ENCODE measurements at places on chromosomes 12 and 14.

GRCh38 chr12:25592725-25593495 lies 39.8 kb upstream of the LMNTD1 start:
- no peak for DNase-seq

DNA sequence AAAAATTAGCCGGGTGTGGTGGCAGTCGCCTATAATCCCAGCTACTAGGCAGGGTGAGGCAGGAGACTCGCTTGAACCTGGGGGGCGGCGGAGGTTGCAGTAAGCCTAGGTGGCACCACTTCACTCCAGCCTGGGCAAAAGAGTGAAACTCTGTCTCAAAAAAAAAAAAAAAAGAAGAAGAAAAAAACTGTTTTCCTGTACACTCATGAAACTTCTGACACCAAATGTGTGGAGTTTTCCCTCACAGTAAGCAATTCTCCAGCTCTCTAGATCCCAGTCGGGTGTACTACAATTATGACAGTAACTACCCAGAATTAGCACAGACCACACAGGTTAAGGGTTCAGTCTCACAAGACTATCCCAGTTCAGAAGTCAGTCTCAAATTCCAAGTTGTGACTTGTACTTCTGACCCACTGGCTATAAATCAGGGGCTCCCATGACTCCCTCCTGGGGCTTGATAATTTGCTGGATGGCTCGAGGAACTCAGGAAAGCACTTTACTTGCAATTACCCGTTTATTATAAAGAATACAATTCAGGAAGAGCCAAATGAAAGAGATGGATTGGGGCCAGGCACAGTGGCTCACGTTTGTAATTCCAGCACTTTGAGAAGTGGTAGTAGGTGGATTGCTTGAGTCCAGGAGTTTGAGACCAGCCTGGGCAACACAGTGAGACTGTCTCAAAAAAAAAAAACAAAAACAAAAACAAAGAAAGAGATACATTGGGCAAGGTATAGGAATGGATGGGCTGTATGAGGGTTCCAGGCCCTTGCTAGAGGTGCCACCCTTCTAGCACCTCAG lies 12.4 kb upstream of the ARF6 start:
- no peak for DNase-seq

GRCh38 chr12:127690161-127690560 lies 576.8 kb upstream of the TMEM132C start:
- DNase-seq = no peak

- DNase-seq = no peak
Measured at GRCh38 chr14:86505808-86506207, 975.9 kb downstream of the FLRT2 start.

DNA sequence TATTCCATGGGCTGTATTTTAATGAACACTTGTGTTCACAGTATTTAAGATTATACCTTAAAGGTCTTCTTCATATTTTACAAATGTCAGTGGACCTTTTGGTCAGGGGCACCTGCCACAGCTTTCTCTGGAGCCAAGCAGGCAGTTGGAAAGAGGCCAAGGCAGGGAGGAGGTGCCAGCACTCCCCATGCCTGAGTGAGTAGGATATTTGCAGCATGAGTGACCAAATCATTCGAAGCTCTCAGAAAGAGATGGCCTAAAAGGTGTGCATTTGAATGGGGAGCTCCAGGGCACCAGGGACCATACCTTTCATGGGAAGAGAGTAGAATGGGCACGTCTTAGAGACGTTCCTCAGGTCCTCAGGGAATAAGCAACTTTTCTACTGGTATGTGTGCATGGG lies 121.6 kb downstream of the GPR135 start:
- DNase-seq = no peak
